H54 (cell line): ENCODE measurements at places on chromosomes 3 and 15.

- no peak for DNase-seq
These were observed 3.3 kb downstream of the MSL2 start for GRCh38 chr3:136192831-136193230.

DNA sequence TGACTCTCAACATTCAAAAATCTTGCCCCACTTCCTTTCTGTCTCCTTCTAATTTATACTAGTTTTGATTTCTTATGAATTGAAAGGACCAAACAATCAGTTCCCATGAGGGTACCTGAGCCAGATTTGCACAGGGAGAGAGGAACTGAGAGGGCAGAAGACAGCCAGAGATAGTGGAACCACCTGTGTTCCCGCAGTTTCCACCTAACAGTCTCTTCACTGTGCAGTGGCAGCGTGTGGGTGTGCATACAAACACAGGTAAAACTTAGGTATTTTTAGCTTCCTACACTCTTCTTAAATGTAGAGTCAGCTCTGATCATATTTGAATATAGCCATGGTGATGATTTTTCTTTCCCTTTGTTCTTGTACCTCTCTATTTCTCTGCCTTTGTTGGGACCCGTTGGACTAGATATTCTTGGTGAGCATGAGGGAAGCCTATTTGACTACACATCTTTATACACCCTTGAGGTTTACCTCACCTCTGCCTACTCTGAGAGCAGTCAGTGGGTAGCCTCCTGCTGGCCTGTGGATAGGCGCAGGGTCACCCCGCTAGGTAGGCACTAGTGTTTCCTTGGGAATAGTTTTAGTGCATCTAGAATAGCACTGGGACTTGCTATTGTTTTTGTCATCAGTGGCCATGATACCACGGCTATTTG is 58.8 kb downstream of the MAP3K13 start:
- no peak for DNase-seq

GRCh38 chr3:25655659-25656058 is 9.0 kb downstream of the TOP2B start:
- no peak for DNase-seq

DNA sequence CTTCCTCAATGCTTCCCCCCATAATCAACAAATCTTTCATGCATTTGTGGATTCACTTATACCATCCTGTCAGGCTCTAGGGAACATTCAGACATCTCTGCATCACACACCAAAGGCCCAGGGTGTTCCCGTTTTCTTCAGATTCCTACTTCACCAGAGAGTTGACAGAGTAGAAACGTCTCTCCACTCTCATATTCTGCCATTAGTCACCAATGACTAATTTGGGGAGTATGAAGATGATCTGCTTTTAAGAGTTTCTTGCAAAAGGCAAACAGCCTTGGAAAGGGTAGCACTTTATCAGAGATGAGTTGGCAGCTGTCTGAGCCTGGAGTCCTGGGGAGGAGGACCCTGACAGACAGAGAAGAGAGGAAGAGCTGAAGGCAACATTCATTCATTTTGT is 55.8 kb upstream of the DGKG start:
- DNase-seq: peak; percentile 48

DNA sequence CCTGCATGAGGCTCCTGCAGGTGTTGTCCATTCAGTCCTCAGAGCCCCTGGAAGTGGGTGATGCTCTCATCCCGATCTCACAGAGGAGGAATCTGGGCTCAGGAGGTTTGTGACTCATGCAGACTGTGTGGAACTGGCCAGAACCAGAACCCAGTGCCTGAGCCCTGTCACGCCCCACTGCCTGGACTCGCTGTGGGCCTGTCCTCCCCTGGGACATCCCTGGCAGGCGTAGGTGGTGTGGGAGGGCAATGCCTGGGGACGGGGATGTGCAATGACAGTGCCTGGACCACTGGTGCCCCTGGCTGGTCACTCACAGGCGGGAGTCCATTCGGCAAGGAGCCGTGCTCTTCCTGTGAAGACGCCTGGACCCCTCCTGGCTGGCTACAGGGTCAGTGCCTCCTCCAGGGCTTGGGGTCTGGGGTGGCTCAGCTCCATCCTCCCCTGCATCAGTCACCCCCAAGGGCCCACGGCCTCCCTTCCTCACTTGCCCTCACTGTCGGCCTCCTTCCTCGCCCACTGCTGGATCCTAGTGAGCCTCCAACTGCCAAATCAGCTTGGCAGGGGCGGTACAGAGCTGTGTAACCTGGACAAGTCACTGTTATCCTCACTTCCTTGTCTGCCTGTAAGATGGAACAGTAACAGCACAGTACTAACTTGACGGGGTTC is 14.9 kb downstream of the PSTPIP1 start:
- DNase-seq: no peak

- DNase-seq: no peak
These were observed 40.6 kb upstream of the ADAMTS9 start for GRCh38 chr3:64728428-64728827.

- DNase-seq: peak; percentile 14
These were observed 14.2 kb downstream of the RAB8B start for GRCh38 chr15:63203451-63204090.

DNA sequence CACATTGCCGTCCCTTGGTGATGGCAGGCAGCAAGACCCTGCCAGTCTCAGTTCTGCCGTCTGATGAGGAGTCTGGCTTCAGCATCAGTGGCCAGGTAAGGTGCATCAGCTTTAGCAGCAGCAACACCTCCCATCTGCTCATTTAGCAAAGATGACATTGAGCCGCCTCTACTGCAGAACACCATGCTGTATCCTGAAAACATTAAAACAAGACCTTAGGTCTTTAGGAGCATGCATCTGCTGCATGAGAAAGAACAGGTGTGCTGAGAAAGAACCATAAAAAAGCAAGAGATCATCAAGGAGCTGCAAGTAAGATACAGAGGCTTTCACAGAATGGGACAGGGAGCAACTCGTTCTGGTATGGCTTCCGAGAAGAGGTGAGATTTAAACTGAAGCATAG is 87.5 kb downstream of the SCN11A start:
- no peak for DNase-seq

- no peak for DNase-seq
These were observed 46.7 kb downstream of the NIPA2 start for GRCh38 chr15:22885120-22885519.
